Articular chondrocyte of knee joint (primary cell): ENCODE measurements at places on chromosomes 11 and 22. TPM values are rescaled to one million over a fixed set of nuclear protein-coding genes. Genes with fewer than 3 reads are reported as not detected.

MRGPRX1 gene
- not detected in 2 replicates for total RNA-seq

PPARA gene
- 27.0 and 29.5 TPM in 2 replicates for total RNA-seq

ARHGAP20 gene
- 9.8 and 10.3 TPM in 2 replicates for total RNA-seq

ARVCF gene
- total RNA-seq = 21.4 and 25.2 TPM in 2 replicates

SCN3B gene
- 0.11 and 0.13 TPM in 2 replicates for total RNA-seq

BIRC3 gene
- total RNA-seq = 3.3 and 8.3 TPM in 2 replicates

PNPLA5 gene
- total RNA-seq = 0.13 TPM in 1 of 2 replicates, not detected in the other
